DMS 273 treated with DMSO at 0.1 percent for 48 hours (cell line): ENCODE measurements at places on chromosomes 3 and 15.
A peak's percentile ranks its signal among the peaks of the same experiment; 100 is the strongest.

- DNase-seq = no peak
Measured at GRCh38 chr15:47291767-47292166, 425.5 kb upstream of the SEMA6D start.

- peak; percentile 36 for DNase-seq
Measured at GRCh38 chr15:84588053-84588874, 12.5 kb upstream of the ZSCAN2 start.

GRCh38 chr3:100796556-100796955, 87.3 kb downstream of the TFG start:
- no peak for DNase-seq

GRCh38 chr3:78353231-78353630, 1313.3 kb downstream of the ROBO2 start:
- DNase-seq = no peak

DNA sequence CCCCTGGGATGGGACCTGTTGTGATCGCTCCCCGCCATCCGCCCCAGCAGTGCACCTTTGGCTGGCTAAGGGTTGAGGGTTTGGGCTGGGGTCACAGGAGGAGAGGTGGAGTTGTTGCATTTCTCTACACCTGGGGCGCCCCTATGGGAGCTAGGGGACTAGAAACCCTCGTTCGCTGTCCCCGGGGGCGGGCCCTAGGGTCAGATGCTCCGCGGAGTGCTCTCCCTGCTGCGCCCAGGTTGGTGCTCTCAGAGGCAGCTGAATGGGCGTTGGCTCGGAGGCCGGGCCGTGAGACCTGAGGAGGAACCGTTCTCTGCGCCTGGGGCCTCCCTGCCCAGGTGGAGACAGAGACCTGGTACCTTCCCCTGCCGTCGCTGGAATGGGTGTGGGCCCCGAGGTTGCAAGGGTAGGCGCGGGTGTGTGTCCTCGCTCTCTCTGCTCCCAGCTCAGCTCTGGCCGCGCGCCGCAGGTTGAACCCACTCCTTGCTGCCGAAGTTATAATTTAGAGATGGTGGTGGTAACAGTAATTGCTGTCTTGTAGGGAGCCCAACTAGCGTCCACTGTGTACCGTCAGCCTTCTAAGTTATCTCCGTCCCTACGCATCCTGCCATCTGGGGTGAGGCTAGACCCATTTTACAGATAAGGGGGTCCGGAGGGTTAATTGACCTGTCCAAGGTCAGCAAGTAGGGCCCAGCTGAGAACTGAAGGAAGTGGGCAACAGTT, 965 bp downstream of the FLNB start:
- no peak for DNase-seq

DNA sequence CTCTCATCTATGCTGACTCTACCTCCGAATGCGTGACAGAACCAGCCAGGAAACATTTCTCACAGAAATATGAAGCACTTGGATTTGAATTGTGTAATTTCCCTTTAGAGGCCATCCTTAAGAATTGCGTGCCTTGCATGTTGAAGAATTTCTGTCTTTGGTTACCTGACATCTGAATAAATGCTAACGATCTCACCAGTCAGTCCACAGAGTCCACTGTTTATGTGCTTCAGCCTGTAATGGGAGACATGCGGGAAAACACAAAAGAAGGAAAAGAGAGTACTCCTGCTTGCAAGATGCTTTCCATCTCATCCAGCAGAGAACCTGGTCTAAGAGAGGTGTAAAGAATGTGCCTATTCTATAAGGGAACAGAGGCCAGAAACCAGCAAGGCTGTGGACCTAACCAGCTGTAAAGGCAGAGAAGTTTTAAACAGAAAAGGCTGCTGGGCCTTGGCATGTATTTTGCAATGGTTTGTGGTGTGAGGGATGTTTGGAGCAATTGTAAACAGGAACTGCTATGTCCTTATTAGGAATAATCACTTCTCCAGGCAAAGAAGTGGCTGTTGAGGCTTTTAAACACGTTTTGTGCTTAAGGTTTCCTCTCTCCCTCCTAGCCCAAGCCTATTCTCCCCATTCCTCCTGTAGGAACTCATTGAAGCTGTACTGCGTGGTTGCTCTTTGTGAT, 36.4 kb upstream of the BOC start:
- no peak for DNase-seq

- DNase-seq = no peak
Measured at GRCh38 chr3:133995264-133995663, 34.5 kb downstream of the SLCO2A1 start.
